Body of pancreas (tissue), 4 donors: ENCODE measurements at places on chromosomes 3 and 15. TPM values are rescaled to one million over a fixed set of nuclear protein-coding genes. Genes with fewer than 3 reads are reported as not detected.

SEMA7A gene
- 0.33 TPM for total RNA-seq

ADAMTSL3 gene
- 7.8 TPM for total RNA-seq

WHAMM gene
- total RNA-seq = 6.0 TPM

PCYT1A gene
- 47.8 TPM for total RNA-seq

INSYN1 gene
- 3.6 TPM for total RNA-seq

ACOX2 gene
- total RNA-seq = 5.9 TPM

ADGRG7 gene
- not detected for total RNA-seq

MAP1A gene
- total RNA-seq = 4.0 TPM

TGM4 gene
- not detected for total RNA-seq

DNA sequence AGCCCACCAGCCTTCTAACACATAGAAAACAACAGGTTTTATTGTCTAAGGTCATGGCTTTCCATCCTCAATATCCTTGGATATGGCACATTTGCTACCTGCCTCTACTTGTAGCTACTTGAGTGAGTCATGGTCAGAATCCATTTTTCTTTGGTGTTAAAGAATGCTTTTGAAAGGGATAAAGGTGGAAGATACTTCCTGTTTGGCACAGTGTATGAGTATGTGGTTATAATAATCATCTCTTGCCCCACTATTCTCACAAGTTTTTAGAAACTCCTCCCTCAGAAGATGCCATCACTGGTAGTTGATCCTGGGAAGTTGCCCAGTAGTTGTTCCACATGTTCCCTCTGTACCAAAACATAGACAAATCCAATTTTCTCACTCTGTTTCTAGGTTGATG is 508.6 kb upstream of the IL12A start:
- H3K27ac ChIP-seq = no peak overlapping the region
- no peak overlapping the region for H3K4me3 ChIP-seq
- no peak for DNase-seq
- no peaks in the 10 kb centered on the region for H3K27me3 ChIP-seq
- H3K36me3 ChIP-seq = no peaks in the 10 kb centered on the region

DNA sequence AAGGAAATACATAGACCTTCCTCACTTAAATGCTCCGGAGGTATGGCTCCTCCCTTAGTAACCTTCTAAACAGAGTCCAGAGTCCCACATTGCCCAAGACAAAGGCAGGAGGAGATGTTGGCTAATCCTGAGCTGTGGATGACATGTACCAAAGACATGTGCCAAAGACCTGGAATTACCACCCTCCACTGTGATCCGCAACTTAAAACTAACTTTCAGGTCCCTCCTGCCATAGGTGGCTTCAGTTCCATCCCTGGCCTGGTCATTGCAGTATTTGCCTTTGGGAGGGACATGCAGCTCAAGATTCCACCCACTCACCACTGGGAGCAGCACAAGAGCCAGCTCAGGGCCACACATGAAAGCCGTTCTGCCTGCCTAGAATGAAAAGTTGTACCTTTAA is 28.0 kb downstream of the MYZAP start:
- no peak overlapping the region for H3K27ac ChIP-seq
- no peak overlapping the region for H3K4me3 ChIP-seq
- no peaks in the 10 kb centered on the region for H3K27me3 ChIP-seq
- DNase-seq = no peak

GRCh38 chr15:87767516-87767915 is 489.0 kb downstream of the NTRK3 start:
- no peak for DNase-seq
- no peaks in the 10 kb centered on the region for H3K4me1 ChIP-seq
- H3K27me3 ChIP-seq = no peaks in the 10 kb centered on the region
- H3K4me3 ChIP-seq = no peak overlapping the region
- H3K36me3 ChIP-seq = no peaks in the 10 kb centered on the region

- no peaks in the 10 kb centered on the region for H3K4me1 ChIP-seq
- no peak overlapping the region for H3K27ac ChIP-seq
- no peak for DNase-seq
- no peak overlapping the region for H3K4me3 ChIP-seq
- H3K36me3 ChIP-seq = no peaks in the 10 kb centered on the region
Measured at GRCh38 chr15:89504166-89504565, 7.8 kb upstream of the RHCG start.

- no peaks in the 10 kb centered on the region for H3K27me3 ChIP-seq
- DNase-seq = no peak
- H3K27ac ChIP-seq = no peak overlapping the region
- H3K4me1 ChIP-seq = no peaks in the 10 kb centered on the region
- H3K4me3 ChIP-seq = no peak overlapping the region
Measured at GRCh38 chr3:179630753-179631451, 21.9 kb upstream of the USP13 start.

GRCh38 chr3:37912052-37912733 is 50.5 kb downstream of the CTDSPL start:
- no peaks in the 10 kb centered on the region for H3K27me3 ChIP-seq
- no peak overlapping the region for H3K4me3 ChIP-seq
- H3K4me1 ChIP-seq = peaks cover 15% of the 10 kb centered on the region

DNA sequence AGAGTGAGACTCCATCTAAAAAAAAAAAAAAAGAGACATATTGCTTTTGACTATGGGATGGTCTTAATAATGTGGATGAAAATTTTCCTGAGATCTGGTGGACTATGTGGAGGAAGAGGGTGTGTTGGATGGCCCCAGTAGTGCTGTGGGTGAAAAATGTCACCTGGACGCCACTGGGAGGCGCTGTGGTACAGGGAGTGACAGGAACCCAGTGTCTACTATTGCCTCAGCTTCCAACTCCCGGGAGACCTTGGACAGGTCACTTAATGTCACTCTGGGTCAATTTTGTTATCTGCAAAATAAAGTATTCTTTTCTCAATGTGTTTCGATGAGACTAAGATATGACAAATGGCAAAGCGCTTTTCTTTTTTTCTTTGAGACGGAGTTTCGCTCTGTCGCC is 27.7 kb upstream of the DCP1A start:
- DNase-seq = peak; percentile 67
- no peak overlapping the region for H3K27ac ChIP-seq
- H3K4me3 ChIP-seq = no peak overlapping the region
- H3K27me3 ChIP-seq = no peaks in the 10 kb centered on the region

- DNase-seq = no peak
- H3K27me3 ChIP-seq = no peaks in the 10 kb centered on the region
- H3K4me3 ChIP-seq = no peak overlapping the region
- H3K36me3 ChIP-seq = no peaks in the 10 kb centered on the region
- no peak overlapping the region for H3K27ac ChIP-seq
Measured at GRCh38 chr3:52222319-52223221, 2.9 kb downstream of the TLR9 start.

DNA sequence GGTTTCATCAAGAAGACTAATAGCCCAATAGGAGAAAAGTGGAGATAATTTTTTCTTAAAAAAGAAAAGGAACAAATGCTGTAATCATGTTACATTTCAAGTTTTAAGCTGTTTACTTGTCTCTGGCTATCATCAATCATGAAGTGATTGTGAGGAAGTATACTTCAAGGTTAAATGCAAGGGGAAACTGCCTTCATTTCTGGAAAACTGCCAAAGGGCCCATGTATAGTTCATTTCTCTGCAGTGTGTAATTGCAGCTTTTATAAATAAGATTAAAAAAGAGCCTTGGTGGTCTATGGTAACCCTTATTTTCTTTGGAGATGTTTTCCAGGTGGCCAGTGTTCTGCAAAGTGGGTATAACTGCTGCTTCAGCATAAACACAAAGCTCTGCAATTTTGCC is 101.9 kb downstream of the GRM7 start:
- H3K27me3 ChIP-seq = no peaks in the 10 kb centered on the region
- H3K27ac ChIP-seq = no peak overlapping the region
- H3K4me1 ChIP-seq = no peaks in the 10 kb centered on the region

GRCh38 chr3:194612221-194612620 is 21.0 kb downstream of the TMEM44 start:
- H3K27ac ChIP-seq = no peak overlapping the region
- no peaks in the 10 kb centered on the region for H3K4me1 ChIP-seq
- no peaks in the 10 kb centered on the region for H3K36me3 ChIP-seq

DNA sequence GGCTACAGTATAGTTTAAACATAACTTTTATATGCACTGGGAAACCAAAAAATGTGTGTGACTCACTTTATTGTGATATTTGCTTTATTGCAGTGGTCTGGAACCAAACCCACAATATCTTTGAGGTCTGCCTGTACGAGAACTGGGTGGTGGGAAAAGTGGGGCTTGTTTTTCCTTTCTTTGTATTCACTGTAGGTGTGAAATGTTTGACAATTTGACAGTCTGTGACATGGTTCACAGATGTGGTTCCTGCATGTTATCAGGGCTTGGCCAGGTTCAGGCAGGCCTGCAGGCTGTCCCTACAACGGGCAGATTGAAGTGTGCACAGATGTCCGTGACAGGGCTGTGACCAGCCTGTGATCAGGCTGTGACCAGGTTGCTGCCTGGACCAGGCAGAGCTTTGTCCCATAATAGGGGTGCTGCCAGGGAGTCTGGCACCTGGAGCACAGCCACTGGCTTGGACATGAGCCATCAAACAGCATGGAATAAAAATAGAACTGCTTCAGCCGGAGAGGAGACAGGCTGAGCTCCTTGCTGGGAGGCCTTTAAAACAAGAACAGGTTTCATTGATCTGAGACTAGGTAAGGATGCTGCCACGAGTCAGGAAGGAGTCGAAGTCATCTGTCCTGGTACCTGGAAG is 61.0 kb downstream of the KLF13 start:
- H3K4me1 ChIP-seq = peaks cover 37% of the 10 kb centered on the region
- no peak overlapping the region for H3K4me3 ChIP-seq
- H3K27ac ChIP-seq = peak overlapping the region; percentile 68
- peak; percentile 96 for DNase-seq
- no peaks in the 10 kb centered on the region for H3K27me3 ChIP-seq

DNA sequence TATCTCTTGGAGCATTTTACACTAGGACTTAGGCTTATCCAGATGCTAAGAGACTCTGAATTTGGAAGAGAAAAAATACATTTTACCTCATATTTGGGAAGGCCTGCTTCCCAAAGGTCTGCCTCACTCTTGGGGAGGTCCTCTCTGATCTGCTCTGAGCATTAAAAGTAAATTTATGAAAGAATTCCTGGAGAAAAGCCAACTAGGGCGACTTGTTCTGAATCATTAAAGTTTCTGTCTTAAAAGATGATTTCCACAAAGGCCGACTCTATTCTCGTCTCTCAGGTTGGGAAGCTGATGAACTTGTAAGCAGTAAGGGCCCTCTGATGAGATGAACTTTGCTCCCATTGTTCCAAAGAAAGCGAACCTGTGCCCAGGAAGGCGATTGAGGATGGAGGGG is 48.7 kb upstream of the HES1 start:
- H3K4me3 ChIP-seq = no peak overlapping the region
- H3K36me3 ChIP-seq = no peaks in the 10 kb centered on the region
- DNase-seq = no peak
- no peak overlapping the region for H3K27ac ChIP-seq

GRCh38 chr15:55992769-55993110 is 672 bp downstream of the NEDD4 start:
- peak overlapping the region; percentile 89 for H3K27ac ChIP-seq
- H3K4me3 ChIP-seq = peak overlapping the region; percentile 99
- no peak for DNase-seq
- H3K27me3 ChIP-seq = no peaks in the 10 kb centered on the region
- no peaks in the 10 kb centered on the region for H3K36me3 ChIP-seq
- H3K4me1 ChIP-seq = peaks cover 18% of the 10 kb centered on the region

DNA sequence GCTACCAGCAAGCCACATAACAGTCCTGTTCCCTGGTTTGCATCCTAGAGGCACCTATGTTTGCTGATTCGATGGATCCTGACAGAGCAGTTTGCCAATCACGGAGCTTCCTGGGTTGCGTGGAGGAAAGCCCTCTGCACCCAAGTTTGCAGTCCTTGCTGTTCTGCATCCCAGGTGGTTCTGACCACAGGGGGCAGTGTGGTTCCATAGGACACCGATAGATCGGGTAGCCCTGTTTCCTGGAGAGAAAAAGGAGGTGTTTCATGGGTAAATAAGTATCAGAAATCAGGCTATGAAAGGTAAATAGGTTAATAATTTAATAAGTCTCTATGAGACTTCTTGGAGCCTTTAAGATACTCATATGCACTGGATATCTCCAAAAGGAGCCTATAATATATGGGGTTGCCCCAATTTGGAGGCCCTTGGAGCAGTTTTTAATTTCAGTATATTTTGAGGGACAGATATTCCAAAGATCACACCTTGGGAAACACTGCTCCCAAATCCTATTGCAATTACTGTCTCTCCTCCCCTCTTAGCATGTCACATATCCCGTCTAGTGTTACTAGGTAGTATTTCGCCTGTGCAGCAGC is 194.6 kb upstream of the TPM1 start:
- H3K27me3 ChIP-seq = no peaks in the 10 kb centered on the region
- DNase-seq = peak; percentile 68
- no peaks in the 10 kb centered on the region for H3K36me3 ChIP-seq
- no peak overlapping the region for H3K4me3 ChIP-seq

DNA sequence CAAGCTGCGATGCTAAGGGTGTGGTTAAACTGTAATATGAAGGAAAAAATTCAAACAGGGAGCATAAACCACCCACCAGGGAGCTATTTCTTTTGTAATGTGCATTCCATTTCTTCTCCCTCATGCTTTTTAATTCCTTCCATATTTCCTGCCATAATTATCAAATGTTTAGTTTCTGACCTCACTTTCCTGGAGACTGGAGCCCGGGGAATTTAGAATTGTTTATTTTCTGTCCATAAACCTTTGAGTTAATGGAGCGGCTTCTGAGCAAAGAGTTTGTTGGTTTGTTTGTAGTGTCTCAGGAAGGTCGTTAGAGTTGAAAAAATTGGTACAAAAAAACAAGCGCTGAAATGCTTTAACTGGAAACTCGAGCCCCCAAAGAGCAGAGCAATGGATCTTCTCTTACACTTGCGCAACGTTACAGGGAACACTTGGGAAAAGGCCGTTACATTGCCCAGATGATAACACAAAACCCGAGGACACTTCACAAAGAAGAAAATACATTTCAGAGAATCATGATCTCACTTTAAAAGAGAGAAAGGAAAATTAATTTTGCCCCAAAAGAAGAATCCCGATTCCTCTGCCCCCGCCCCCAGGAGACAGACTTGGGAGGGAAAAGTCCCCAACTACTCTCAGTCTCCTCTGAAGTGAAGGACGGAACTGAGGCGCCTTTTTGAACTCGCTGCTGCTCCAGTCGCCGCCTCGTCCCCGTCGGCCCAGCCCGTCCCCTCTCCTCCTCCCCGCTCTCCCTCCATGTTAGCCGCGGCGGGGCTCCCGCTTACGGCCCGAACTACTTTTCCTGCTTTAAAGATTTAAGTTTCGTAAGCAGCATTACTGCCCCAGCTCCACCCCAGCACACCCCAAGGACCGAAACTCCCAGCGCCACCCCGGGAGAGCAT is 842 bp downstream of the FSTL1 start:
- DNase-seq = peak; percentile 18
- no peaks in the 10 kb centered on the region for H3K27me3 ChIP-seq
- H3K27ac ChIP-seq = peak overlapping the region; percentile 44
- peaks cover 14% of the 10 kb centered on the region for H3K4me1 ChIP-seq
- H3K4me3 ChIP-seq = peak overlapping the region; percentile 42
- H3K36me3 ChIP-seq = no peaks in the 10 kb centered on the region

GRCh38 chr3:54543446-54543845 is 384.4 kb downstream of the LRTM1 start:
- no peaks in the 10 kb centered on the region for H3K36me3 ChIP-seq
- DNase-seq = no peak
- no peak overlapping the region for H3K27ac ChIP-seq
- no peak overlapping the region for H3K4me3 ChIP-seq
- H3K27me3 ChIP-seq = no peaks in the 10 kb centered on the region
